ENCODE measurements at places on chromosomes 4 and X. TPM values are rescaled to one million over a fixed set of nuclear protein-coding genes. Genes with fewer than 3 reads are reported as not detected.

The CDX4 gene
- not detected for total RNA-seq

The PHF8 gene
- 12.8 TPM for total RNA-seq

The N4BP2 gene
- total RNA-seq = 5.5 TPM

The LRIT3 gene
- 0.21 TPM for total RNA-seq

The BEX1 gene
- total RNA-seq = not detected

The CXXC4 gene
- total RNA-seq = under 0.01 TPM

The SPANXA2 gene
- total RNA-seq = not detected

The CXorf51A gene
- total RNA-seq = not detected

The FGF2 gene
- total RNA-seq = 6.0 TPM

The TLR6 gene
- total RNA-seq = 0.48 TPM

The KIT gene
- total RNA-seq = not detected

The KDM5C gene
- total RNA-seq = 106 TPM

The ATP1B4 gene
- not detected for total RNA-seq

The PPP2R2C gene
- total RNA-seq = 3.6 TPM

The CLGN gene
- 95.7 TPM for total RNA-seq

The SPATA4 gene
- not detected for total RNA-seq

All from tracheal epithelial cell (primary cell).